Aorta (tissue), 5 donors: ENCODE measurements at places on chromosomes 7 and 10. TPM values are rescaled to one million over a fixed set of nuclear protein-coding genes. Genes with fewer than 3 reads are reported as not detected.
A peak's percentile ranks its signal among the peaks of the same experiment; 100 is the strongest.

Gene PTER
- 6.7 TPM for total RNA-seq

Gene ATG9B
- total RNA-seq, result 0.12 TPM

Gene HYAL4
- total RNA-seq, result not detected

- no peak for DNase-seq
- H3K27me3 ChIP-seq, result no peaks in the 10 kb centered on the region
- H3K4me1 ChIP-seq, result no peaks in the 10 kb centered on the region
- H3K4me3 ChIP-seq, result no peak overlapping the region
Measured at GRCh38 chr10:68857005-68857404, 29.7 kb downstream of the STOX1 start.

- no peaks in the 10 kb centered on the region for H3K36me3 ChIP-seq
- no peaks in the 10 kb centered on the region for H3K27me3 ChIP-seq
- H3K27ac ChIP-seq, result peak overlapping the region; percentile 37
- no peak for DNase-seq
- H3K4me1 ChIP-seq, result no peaks in the 10 kb centered on the region
Measured at GRCh38 chr10:18312374-18313139, 172.3 kb downstream of the CACNB2 start.

GRCh38 chr7:48090095-48090805, 1.2 kb downstream of the UPP1 start:
- no peaks in the 10 kb centered on the region for H3K4me1 ChIP-seq
- no peak overlapping the region for H3K27ac ChIP-seq
- H3K36me3 ChIP-seq, result no peaks in the 10 kb centered on the region
- no peaks in the 10 kb centered on the region for H3K27me3 ChIP-seq
- DNase-seq, result no peak

- H3K27me3 ChIP-seq, result no peaks in the 10 kb centered on the region
- H3K4me1 ChIP-seq, result no peaks in the 10 kb centered on the region
- no peaks in the 10 kb centered on the region for H3K36me3 ChIP-seq
- no peak overlapping the region for H3K4me3 ChIP-seq
- DNase-seq, result no peak
Measured at GRCh38 chr10:88896994-88897853, 17.2 kb downstream of the STAMBPL1 start.

DNA sequence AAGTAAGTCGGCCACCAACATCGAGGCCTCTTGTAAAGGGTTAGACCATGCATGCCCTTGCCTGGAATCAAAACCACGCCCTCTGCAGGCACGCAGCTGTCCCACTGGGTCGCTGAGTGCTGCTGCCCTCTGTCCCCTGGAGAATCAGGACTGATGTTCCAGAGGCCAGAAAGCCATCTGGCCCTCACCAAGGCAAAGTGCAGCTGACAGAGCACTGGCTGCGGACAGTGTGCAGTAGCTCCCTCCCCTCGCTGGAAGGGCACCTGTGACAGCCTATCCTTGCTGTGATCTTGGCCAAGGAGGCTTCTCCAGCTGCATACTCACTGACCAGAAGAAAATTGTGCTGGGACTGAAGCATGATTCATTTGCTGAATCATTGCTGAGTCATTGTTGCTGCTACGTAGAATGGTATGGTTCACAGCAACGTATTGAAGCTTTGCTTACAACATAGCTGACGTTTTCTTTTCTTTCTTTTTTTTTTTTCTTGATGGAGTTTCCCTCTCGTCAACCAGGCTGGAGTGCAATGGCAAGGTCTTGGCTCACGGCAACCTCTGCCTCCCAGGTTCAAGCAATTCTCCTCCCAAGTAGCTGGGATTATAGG, 30.4 kb downstream of the DDC start:
- no peaks in the 10 kb centered on the region for H3K4me1 ChIP-seq
- H3K4me3 ChIP-seq, result no peak overlapping the region
- DNase-seq, result no peak
- H3K36me3 ChIP-seq, result no peaks in the 10 kb centered on the region

- no peaks in the 10 kb centered on the region for H3K27me3 ChIP-seq
- no peak overlapping the region for H3K4me3 ChIP-seq
- no peaks in the 10 kb centered on the region for H3K36me3 ChIP-seq
- H3K4me1 ChIP-seq, result no peaks in the 10 kb centered on the region
- no peak for DNase-seq
Measured at GRCh38 chr7:135853499-135853898, 104.9 kb upstream of the FAM180A start.

DNA sequence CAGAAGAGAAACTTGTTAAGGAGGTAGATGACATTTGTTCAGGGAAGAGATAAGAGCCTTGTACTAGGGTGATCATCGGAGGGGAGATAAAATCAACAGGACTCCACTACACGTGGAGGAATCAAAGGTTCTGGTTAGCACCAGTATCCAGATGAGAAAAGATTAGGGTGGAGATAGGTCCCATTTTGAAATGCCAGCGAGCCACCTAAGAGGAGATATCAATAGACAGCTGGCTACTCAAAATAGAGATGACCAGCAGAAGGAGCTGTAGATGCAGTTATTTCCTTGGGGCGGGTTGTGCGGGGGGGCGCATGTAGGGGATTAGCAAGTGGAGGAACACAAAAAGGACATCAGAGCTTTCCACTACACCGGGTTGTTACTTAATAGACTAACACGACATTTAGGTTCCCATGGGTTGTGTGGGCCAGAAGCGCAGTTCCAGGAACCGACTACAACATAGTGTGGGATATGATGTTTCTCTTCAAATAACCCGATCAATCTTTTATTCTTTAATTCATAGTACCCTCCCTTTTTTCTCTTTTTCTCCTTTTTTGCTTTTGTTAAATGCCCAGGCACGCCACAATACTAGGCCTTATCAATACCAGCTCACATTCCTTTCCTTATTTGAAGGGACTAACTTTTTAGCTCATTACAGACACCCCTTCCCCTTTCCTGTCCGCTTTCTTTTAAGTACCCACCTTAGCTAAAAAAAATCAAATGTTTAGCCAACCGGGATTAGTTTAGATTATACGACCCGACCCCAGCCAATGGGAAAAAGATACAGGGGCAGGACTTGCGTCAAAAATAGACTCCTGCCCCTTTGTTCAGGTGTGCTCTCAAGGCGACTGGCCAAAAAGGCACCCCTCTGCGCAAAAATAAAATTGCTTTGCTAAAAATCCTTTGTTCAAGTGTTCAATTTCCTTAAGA, 2.0 kb upstream of the KIF11 start:
- no peaks in the 10 kb centered on the region for H3K36me3 ChIP-seq
- no peak overlapping the region for H3K4me3 ChIP-seq
- no peaks in the 10 kb centered on the region for H3K4me1 ChIP-seq
- peak; percentile 70 for DNase-seq

- H3K4me1 ChIP-seq, result peaks cover 6% of the 10 kb centered on the region
- peak; percentile 69 for DNase-seq
- H3K36me3 ChIP-seq, result no peaks in the 10 kb centered on the region
Measured at GRCh38 chr10:80187465-80188409, 17.6 kb downstream of the ANXA11 start.

DNA sequence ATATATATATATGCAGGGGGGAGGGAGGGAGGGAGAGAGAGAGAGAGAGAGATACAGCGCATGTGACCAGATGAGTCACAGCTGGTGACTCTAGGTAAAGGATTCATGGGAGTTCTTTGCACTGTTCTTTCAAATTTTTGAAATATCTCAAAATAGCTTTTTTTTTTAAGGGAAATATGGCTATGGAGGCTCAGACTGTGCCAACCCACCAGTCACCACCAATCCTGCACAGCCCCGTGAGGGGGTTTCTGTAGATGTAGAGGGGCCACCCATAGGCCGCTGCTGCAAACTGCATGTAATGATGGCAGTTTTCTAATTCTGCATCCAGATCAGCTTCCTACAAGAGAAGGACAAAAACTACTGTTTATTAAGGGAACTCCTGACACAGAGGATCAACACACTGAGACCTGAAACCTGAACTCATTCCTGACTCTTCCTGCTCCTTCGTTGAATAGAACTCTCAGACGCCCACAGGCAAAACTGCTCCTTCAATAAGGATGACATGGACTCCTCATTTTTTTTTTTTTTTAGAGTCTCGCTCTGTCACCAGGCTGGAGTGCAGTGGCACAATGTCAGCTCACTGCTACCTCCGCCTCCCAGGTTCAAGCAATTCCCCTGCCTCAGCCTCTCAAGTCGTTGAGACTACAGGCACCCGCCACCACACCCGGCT, 17.3 kb downstream of the DAGLB start:
- H3K4me3 ChIP-seq, result no peak overlapping the region
- no peak for DNase-seq
- no peaks in the 10 kb centered on the region for H3K27me3 ChIP-seq
- H3K36me3 ChIP-seq, result no peaks in the 10 kb centered on the region
- H3K27ac ChIP-seq, result no peak overlapping the region

GRCh38 chr10:52485462-52485861, 171.4 kb downstream of the DKK1 start:
- no peak for DNase-seq
- no peaks in the 10 kb centered on the region for H3K27me3 ChIP-seq
- no peak overlapping the region for H3K27ac ChIP-seq

- H3K4me3 ChIP-seq, result peak overlapping the region; percentile 51
- no peaks in the 10 kb centered on the region for H3K4me1 ChIP-seq
- peak; percentile 57 for DNase-seq
- H3K36me3 ChIP-seq, result no peaks in the 10 kb centered on the region
- no peak overlapping the region for H3K27ac ChIP-seq
- no peaks in the 10 kb centered on the region for H3K27me3 ChIP-seq
Measured at GRCh38 chr10:114631666-114632417, 26.2 kb downstream of the ABLIM1 start.

GRCh38 chr10:119817991-119818888, 54.4 kb downstream of the MCMBP start:
- H3K4me1 ChIP-seq, result no peaks in the 10 kb centered on the region
- H3K27me3 ChIP-seq, result no peaks in the 10 kb centered on the region
- H3K27ac ChIP-seq, result no peak overlapping the region

DNA sequence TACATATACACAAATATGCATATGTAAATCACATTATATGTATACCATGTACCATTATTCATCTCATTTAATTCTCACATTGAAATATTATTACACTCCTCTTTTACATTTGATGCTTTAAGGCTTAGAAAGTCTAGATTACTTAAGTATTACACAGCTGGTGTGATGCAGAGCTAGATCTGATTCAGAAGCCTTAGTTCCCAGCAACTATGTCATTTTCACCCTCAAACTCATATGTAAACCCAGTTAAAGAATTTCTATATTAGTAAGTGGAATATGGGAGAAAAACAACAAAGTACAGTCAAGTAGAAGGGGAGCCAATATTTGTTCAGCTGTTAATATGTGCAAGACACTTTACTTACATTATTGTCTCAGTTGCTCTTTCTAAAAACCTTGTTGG, 74.3 kb upstream of the CSTF2T start:
- DNase-seq, result no peak
- peaks cover 4% of the 10 kb centered on the region for H3K4me1 ChIP-seq
- H3K27me3 ChIP-seq, result no peaks in the 10 kb centered on the region

- H3K27ac ChIP-seq, result no peak overlapping the region
- H3K4me1 ChIP-seq, result no peaks in the 10 kb centered on the region
- H3K36me3 ChIP-seq, result no peaks in the 10 kb centered on the region
- no peak for DNase-seq
- no peak overlapping the region for H3K4me3 ChIP-seq
- no peaks in the 10 kb centered on the region for H3K27me3 ChIP-seq
Measured at GRCh38 chr7:8531991-8532515, 98.6 kb downstream of the NXPH1 start.

- H3K4me1 ChIP-seq, result no peaks in the 10 kb centered on the region
- no peak for DNase-seq
- H3K27me3 ChIP-seq, result no peaks in the 10 kb centered on the region
Measured at GRCh38 chr7:53491051-53491450, 455.6 kb downstream of the POM121L12 start.

DNA sequence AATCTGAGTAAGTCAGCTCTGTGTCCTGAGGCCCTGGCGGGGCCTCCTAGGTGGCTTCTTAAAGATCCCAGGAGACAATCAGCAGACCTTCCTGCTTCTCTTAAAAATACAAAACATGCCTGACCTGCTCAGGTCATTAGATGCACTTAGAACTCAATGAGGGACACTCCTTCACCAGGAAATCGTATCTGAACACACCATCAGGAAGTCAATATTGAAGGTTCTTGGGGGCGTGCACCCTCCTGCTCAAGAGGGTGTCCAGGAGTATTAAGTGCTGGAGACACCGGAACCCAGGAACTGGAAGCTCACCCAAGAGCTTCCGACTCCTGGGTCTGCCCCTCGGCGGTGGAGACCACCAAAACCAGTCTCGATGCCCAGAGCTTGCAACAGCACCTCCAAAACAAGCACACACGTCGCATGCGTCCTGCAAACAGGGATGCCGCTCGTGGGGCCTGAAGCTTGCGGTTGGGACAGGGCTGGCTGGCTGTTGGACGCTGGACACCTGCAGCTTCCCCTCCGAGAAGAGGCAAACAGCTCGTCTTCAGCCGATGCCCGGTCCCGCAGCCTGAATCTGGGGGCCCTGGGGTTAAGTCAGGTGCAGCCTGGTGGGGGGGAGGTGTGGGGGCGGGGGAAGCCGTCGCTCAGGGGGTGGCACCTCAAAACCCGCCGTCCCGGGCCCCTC, 803 bp downstream of the RAPGEF5 start:
- peak overlapping the region; percentile 24 for H3K4me3 ChIP-seq
- peaks cover 6% of the 10 kb centered on the region for H3K27me3 ChIP-seq
- H3K36me3 ChIP-seq, result no peaks in the 10 kb centered on the region
- no peak overlapping the region for H3K27ac ChIP-seq

DNA sequence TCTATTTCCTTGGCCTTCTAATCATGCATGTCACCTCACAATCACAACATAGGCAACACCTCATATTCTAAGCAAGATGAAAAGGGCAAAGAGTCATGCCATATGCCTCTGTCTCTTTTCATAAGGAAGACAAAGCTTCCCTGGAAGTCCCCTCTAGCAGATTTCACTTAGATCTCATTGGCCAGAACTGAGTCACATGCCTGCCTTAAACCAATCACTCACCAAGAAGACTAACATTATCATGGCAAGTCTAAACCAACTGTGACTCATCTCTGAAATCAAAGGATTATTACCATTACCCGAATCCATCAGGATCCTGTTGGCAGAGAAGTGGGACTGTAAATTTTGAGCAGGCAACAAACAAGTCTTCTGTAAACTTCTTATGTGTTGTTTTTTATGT, 27.8 kb downstream of the CAV1 start:
- no peak overlapping the region for H3K4me3 ChIP-seq
- DNase-seq, result no peak
- H3K27me3 ChIP-seq, result no peaks in the 10 kb centered on the region

DNA sequence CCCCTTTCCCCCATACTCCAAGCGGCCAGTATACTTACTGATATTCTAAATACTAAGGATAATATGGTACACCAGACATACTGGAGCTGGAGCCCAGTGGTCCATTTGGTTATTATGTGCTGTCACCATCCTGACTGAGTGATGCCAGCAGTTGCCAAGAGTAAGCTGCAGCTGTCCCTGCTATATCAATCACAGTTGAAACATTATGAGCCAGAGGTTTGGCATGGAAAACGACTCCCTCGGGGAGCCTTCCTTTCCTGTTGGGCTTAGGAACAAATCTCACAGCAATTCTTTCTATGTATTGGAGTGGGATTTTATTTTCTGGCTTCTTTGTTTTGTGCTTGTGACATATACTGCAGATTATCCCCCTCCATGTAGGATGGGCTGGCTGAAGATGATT, 32.6 kb downstream of the STRIP2 start:
- H3K27me3 ChIP-seq, result no peaks in the 10 kb centered on the region
- H3K27ac ChIP-seq, result no peak overlapping the region
- H3K36me3 ChIP-seq, result no peaks in the 10 kb centered on the region
- no peaks in the 10 kb centered on the region for H3K4me1 ChIP-seq

- H3K4me3 ChIP-seq, result no peak within 1 kb of the TSS
- H3K36me3 ChIP-seq, result no peaks in the 10 kb centered on the region
- no peaks in the 10 kb centered on the region for H3K4me1 ChIP-seq
Measured at GRCh38 chr7:122304319-122304975, at the start of gene FEZF1. TSS of gene FEZF1 (minus strand) at chr7:122304750. CDS start at chr7:122304437, 313 bp downstream.
